ENCODE measurements at places on chromosomes 2 and 18.

GRCh38 chr2:38092196-38092902 is 16.4 kb upstream of the CYP1B1 start:
- no peak for DNase-seq

- DNase-seq: no peak
These were observed 117.3 kb upstream of the MAPRE2 start for GRCh38 chr18:34923911-34924310.

DNA sequence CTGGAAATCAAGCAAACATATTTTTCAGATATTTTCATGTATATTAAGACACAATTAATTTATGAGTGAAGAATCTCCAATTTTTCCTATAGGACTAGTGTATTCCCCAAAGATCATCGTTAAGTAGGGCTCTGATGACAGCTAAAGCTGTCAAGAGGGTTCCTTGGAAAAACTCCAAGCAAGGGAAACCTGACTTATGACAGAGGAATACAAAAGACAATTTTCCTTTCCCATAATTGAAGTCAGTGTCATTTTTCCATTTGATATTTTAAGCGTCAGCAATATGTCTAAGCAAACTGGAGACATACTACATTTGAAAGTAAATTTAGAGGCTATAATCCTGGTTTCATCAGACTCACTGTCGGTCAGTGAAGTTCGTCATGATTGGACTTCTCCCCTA is 36.1 kb downstream of the RIT2 start:
- DNase-seq: no peak

- DNase-seq: no peak
These were observed 107.4 kb downstream of the FTCDNL1 start for GRCh38 chr2:199743415-199744120.

DNA sequence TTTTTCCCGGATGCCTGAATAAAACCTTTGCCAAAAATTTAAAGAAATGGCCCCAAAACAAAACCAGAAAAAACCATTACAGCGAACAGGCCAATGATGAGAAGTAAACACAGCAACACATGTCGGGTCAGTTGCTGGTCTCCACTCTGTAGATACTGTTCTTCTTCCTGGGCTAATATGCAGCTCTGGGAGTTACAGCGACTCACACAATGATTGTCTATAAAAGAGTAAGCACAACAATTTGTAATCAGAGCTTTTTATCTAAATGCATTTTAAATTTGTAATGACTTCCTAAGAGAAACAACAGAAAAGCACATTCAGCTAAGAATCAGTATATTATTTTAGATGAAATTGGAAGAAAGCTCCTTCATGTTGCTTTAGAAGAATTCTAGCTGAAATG is 40.3 kb downstream of the GPR155 start:
- DNase-seq: no peak

DNA sequence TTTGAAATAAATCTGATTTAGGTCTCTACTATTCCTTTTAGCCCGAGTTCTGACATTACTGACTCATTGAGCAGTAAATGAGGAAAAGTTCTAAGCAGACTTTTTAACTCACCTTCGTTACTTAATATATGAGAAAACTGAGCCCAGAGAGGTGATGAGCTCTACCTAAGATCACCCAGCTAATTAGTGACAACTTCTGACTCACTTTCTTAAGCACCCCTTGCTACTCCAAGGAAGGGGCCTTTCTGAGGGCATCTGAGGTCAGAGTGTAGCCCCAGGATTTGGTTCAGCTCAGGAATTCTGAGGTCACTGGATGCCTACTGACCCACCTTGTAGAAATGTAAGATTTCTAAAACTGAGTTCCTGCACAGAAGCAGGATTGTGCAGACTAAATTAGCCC is 102.2 kb upstream of the FZD5 start:
- no peak for DNase-seq

DNA sequence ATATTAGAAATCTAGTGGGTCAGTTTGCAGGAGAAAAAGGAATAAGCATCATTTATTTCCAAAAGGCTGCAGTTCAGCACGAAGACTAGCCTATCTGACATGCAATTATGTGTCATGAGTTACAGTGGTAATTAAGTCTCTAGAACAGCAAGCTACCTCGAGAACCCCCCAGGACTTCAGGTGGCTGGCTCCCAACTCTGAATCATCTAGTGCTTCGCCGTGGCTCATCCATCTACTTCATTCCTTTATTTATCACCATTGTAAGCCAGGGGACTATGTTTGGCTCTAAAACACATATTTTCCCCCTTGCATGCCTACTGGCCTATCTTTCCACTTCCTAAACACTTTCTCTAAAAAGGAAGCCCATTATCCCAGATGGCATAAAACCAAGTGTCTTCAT is 121.6 kb downstream of the TXNL1 start:
- DNase-seq: no peak

DNA sequence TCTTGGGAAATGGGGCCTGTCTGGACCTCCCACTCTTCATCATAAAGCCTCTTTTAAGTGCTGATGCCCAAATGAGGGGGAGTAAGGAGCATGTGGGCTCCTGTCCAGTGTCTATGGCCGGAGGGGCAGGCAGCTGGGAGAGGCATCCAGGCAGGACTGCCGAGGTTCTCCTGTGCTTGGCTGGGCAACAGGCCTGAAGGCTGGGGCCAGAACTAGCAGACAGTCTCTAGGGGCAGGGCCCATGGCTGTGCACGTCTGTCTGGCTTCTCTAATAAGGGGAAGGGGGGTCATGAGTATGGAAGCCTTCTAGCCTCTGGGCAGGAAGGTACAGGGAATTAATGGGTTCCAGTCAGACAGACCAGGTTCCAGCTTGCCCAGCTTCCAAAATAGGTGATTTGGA is 128.6 kb downstream of the SMAD2 start:
- no peak for DNase-seq

DNA sequence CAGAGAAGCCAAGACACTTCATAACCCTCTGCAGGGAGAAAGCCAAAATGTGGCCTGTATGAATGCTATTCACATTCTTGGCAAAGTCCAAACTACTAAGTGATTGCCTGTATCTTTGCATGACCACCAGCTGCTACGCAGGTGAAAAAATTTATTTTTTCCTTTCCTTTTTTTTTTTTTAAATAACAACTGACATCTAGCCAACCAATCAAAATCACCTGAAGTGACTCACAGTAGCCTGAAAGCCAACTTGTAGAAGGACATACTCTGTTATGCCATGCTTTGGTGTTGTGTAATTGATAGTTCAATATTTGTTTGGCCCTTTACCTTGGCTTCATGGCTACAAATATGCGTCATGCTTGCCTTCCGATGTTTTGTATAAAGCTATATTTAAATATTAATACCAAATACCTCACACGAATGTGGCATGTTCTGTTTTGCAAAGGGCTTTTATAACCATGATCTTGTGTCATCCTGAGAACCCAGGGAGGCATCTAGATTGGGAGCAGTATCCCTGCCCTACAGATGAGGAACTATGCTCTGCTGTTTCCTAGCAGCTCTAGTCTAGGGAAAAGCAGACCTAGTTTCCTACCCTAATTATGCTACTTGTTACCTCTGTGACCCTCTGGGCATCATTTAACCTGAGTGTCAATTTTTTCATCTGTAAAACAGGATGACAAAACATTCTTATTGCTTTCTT is 102.1 kb downstream of the MYOM1 start:
- DNase-seq: no peak

- no peak for DNase-seq
These were observed 335.6 kb downstream of the CYRIA start for GRCh38 chr2:16330012-16330411.

DNA sequence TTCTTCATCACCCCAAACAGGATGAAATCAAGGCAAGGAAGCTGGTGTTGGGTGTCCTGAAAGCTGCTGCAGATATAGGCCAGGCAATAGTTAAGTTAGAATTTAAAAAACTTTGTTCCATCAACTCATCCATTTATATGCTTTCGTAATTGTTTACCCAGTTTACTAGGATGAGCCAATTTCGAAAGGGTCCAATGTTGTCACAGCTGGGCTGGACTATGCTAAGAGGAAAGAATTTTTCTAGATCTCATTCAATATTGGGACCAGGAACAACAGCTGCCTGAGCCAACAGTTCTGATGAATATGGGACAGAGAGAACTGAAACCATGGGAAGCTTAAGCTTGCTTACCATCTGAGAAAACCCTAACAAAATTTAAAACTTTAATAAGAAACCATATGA is 21.6 kb upstream of the SP3 start:
- DNase-seq: no peak

GRCh38 chr18:58578835-58579560 is 49.9 kb downstream of the ALPK2 start:
- DNase-seq: no peak

GRCh38 chr2:40432921-40433483 is 18.9 kb downstream of the SLC8A1 start:
- DNase-seq: no peak

- DNase-seq: no peak
These were observed 14.3 kb upstream of the STAM2 start for GRCh38 chr2:152189622-152190495.

DNA sequence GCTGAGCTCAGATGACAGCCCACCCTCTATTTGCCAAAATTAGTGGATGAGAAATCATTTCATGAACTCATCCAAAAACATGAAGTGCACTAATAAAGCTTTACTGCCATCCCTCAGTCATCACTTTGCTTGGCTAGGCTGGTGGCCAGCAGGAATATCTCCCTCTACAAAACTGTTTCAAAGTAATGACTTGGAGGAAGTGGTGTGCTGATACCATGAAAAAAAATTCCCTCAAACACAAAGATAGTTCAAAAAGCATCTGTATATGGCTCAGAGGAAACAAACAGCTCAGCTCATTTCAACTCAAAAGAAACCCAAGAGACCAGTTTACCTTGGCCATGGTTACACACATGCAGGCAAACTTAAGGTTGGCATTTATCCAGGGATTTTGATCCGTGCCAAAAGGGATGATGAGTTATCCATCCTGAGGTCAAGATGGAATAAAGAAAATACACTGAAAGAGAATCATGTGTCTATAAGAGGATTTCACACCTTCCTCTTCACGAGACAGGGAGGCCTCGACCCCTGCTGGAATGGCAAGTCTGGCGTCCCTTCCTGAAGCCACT is 18.4 kb upstream of the WIPF1 start:
- DNase-seq: no peak

DNA sequence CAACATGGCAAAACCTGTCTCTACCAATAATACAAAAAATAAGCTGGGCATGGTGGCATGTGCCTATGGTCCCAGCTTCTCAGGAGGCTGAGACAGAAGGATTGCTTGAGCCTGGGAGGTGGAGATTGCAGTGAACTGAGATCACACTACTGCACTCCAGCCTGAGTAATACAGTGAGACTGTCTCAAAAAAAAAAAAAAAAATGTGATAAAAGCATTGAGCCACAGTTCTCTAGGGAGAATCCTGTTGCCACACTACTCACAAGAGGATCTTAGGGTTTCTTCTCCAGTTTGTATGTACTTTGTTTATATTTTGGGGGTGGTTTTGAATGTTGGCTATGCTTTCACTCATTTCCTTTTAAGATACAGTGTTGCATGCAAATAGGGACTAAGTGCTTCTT is 62.0 kb downstream of the TMEM185B start:
- no peak for DNase-seq

DNA sequence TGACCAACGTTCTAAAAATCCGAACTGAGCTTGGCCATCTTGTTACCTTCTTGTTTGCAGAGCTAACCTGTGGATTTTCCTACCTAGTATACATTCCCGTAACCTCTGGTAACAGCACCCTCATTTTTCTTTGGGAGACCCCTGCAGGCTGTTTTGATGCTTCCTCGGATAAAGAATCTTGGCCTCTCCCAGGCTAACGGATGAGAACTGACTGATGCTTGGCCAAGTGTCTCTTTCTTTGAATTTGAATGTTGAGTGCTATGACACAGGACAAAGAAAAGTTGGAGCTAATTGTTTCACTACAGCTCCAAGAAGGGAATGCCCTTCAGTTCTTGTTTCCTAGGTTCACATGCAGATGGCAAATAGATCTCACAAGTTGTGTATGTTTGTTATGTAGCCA is 19.3 kb upstream of the CAVIN2 start:
- DNase-seq: no peak

- DNase-seq: no peak
These were observed 2.1 kb upstream of the MAP3K2 start for GRCh38 chr2:127389778-127390435.

- DNase-seq: no peak
These were observed 24.9 kb downstream of the CCBE1 start for GRCh38 chr18:59672235-59672711.

- DNase-seq: no peak
These were observed 5.5 kb downstream of the COLEC12 start for GRCh38 chr18:495017-495416.

- no peak for DNase-seq
These were observed 102.2 kb upstream of the CCDC150 start for GRCh38 chr2:196537311-196537710.

DNA sequence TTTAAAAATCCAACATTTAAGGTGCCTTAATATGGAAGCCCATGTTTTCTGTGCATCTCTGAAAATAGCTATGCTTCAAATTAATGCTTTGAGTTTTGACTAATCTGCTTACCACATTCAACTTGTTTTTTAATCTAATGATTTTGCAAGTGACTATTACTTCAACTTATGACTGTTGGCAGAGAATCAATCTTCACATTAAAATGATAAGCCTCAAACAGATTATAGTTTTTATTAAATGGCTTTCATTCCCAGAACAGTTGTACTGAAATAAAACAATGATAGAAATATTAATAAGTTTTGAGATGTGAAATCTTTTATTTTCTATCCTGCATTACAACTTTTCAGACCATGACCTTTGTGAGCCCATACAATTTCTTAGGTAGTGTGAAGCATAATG is 347.5 kb downstream of the ZNF804A start:
- DNase-seq: no peak

DNA sequence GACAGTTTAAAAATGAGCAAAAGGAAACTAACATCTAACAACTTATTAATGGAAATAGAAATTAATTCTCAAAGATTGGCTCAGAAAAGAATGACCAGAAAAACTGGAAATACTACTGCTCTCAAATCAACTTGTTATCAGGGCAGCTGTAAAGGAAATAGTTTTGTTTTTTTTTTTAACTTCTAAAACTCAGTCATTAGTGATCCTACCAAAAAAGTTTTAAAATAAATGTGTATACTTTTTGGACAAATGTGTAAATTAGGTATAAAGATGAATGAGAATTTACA is 52.1 kb upstream of the PEX13 start:
- DNase-seq: no peak

- no peak for DNase-seq
These were observed 8.9 kb downstream of the ZFP36L2 start for GRCh38 chr2:43217228-43218154.

GRCh38 chr18:77077401-77077800 is 55.2 kb downstream of the MBP start:
- DNase-seq: no peak

- DNase-seq: no peak
These were observed 116.5 kb upstream of the REG3G start for GRCh38 chr2:78908973-78909372.

- no peak for DNase-seq
These were observed 643.6 kb upstream of the DDX18 start for GRCh38 chr2:117170897-117171296.

- no peak for DNase-seq
These were observed 15.9 kb upstream of the FIGN start for GRCh38 chr2:163751696-163752095.

All from stimulated activated CD4-positive, alpha-beta T cell treated with anti-CD3 and anti-CD28 coated beads, Interleukin-2, amount 100 ng/mL, for 4 hours (primary cell).